ENCODE measurements at places on chromosomes 16 and 17.
A peak's percentile ranks its signal among the peaks of the same experiment; 100 is the strongest.

GRCh38 chr17:9158544-9159452, 137.5 kb downstream of the NTN1 start:
- no peak for DNase-seq

GRCh38 chr16:76583466-76583865, 306.3 kb downstream of the CNTNAP4 start:
- DNase-seq, result no peak

GRCh38 chr17:78944956-78945355, 19.8 kb upstream of the TIMP2 start:
- DNase-seq, result no peak

DNA sequence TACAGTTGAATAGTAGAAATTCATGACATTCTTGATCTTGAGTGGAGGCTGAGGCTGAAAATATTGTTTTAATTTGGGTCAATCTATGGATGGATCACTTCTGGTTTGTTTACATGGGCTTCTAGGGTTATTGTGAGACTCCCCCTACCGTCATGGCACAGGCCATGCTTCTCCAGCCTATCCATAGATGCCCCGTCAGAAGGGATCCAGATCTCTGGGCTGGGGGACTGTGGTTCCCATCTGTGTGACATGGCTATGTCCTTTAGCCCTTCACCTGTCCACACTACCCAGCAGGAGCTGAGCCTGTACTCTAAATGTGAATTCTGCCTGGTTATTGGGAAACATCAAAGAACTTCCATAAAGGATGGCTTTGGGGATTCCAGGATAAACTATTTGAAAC, 160.4 kb downstream of the ABCC12 start:
- no peak for DNase-seq

DNA sequence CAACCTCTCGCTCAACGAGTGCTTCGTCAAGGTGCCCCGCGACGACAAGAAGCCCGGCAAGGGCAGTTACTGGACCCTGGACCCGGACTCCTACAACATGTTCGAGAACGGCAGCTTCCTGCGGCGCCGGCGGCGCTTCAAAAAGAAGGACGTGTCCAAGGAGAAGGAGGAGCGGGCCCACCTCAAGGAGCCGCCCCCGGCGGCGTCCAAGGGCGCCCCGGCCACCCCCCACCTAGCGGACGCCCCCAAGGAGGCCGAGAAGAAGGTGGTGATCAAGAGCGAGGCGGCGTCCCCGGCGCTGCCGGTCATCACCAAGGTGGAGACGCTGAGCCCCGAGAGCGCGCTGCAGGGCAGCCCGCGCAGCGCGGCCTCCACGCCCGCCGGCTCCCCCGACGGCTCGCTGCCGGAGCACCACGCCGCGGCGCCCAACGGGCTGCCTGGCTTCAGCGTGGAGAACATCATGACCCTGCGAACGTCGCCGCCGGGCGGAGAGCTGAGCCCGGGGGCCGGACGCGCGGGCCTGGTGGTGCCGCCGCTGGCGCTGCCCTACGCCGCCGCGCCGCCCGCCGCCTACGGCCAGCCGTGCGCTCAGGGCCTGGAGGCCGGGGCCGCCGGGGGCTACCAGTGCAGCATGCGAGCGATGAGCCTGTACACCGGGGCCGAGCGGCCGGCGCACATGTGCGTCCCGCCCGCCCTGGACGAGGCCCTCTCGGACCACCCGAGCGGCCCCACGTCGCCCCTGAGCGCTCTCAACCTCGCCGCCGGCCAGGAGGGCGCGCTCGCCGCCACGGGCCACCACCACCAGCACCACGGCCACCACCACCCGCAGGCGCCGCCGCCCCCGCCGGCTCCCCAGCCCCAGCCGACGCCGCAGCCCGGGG, 1.3 kb downstream of the FOXC2 start:
- no peak for DNase-seq

GRCh38 chr16:80300456-80300855, 240.3 kb upstream of the DYNLRB2 start:
- no peak for DNase-seq

GRCh38 chr16:50265260-50265659, 1.1 kb upstream of the ADCY7 start:
- DNase-seq, result peak; percentile 75

DNA sequence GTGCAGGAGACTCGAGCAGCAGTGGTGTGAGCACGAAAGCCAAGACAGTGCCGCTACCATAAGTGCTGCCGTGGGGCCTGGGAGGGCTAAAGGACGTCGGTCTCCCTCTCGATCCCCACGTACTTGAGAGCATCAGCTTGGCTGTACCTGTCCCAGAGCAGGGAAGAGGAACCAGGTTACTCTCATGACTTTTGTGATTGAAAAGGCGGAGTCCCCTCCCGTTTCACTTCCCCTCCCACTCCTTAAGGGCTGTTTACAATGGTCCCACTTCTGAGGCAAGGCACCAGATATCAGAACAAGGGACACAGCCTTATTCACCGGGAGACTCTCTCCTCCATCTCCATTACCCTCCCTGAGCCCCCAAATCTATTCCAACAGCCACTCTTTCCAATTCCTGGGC, 20.1 kb downstream of the CNTNAP1 start:
- no peak for DNase-seq

DNA sequence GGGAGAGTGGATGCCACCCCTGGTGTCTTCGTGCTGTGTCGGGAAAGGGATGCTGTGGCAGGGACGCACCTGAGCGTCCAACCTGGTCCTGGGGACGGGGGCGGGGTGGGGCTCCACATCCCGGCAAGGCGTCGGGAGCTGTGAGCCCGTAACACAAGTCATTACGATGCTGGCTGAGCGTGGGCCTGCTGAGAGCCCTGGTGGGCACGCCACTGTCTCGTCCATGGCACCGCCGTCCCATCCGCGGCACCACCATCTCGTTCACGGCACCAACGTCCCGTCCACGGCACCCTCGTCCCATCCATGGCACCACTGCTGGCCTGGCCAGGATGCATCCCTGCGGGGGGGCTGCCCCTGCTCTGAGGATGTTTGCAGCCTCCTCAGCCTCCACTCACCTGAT, 24.1 kb upstream of the GNG13 start:
- no peak for DNase-seq

DNA sequence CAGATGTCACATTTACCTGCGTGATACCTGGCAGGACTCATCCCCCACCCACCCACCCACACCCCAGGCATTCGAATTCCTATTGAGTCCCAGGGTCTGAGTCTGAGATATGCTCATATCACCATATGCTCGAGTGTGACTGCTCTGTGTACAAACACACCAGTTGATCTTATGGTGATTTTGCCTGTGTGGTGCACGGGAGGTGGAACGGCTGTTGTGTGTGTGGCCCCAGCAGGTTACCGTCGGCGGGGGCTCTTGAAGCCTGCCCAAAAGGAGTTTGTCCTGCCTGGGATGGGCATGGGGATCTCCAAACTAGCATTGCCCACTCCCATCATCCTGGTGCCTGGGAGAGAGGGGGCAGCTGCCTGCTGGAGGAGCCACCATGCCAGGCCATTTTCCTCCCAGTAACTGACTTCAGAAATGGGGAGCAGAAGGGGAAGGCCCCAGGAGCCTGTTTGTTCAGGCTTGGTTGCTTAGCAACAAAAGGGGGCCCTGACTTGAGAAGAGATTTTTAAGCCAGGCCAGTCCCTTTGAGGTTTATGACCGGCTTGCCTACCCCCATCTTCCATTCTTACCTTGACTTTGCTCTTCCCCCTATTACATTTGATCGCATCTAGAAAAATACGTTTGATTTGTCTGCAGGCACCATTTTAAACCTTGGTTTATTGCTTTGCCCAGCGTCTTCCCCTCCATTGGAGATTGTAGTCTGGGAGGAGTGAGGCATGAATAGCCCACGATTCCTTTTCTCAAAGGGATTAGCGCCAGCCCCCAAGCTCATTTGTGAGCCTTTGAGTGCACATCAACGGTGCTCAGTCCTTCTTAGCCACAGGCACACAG, 217.7 kb downstream of the CCDC182 start:
- no peak for DNase-seq

Measured in CD4-positive, alpha-beta T cell treated with Interleukin-17A for 4 hours (primary cell).